ENCODE measurements at places on chromosomes 12 and 14. TPM values are rescaled to one million over a fixed set of nuclear protein-coding genes. Genes with fewer than 3 reads are reported as not detected.

The PPP4R4 gene
- total RNA-seq: 0.29 TPM

The ALX1 gene
- total RNA-seq: not detected

The DNAH10 gene
- 0.72 TPM for total RNA-seq

GRCh38 chr14:59707778-59708561 is 131.4 kb upstream of the CCDC175 start:
- no peak overlapping the region for H3K4me3 ChIP-seq
- no peak for DNase-seq
- no peaks in the 10 kb centered on the region for H3K27me3 ChIP-seq
- H3K36me3 ChIP-seq: no peaks in the 10 kb centered on the region
- H3K4me1 ChIP-seq: no peaks in the 10 kb centered on the region
- H3K27ac ChIP-seq: no peak overlapping the region

DNA sequence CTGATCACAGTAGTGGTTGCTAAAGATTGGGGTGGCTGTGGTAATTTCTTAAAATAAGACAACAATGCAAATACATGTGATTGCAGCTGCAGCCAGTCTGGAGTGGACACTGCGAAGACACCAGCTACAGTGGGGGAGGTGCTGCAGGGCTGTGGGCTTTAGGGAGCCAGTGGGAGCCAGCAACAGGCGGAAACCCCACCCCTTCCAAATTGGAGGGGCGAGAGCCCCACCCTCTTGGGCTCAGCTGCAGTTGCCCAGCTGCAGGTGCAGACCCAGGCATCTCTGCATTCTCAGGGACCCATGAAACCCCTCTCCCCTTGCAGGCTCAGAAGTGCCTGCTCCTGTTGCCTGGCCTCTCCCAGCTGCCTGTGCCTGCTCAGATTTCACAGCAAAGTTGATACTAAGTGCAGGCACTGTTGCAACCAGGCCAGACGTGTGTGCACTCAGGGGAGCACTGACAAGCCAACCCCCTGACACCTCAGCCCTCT is 104.8 kb downstream of the MYF5 start:
- H3K4me3 ChIP-seq: no peak overlapping the region
- no peaks in the 10 kb centered on the region for H3K36me3 ChIP-seq
- DNase-seq: no peak
- H3K27me3 ChIP-seq: no peaks in the 10 kb centered on the region
- H3K4me1 ChIP-seq: no peaks in the 10 kb centered on the region
- no peak overlapping the region for H3K27ac ChIP-seq

DNA sequence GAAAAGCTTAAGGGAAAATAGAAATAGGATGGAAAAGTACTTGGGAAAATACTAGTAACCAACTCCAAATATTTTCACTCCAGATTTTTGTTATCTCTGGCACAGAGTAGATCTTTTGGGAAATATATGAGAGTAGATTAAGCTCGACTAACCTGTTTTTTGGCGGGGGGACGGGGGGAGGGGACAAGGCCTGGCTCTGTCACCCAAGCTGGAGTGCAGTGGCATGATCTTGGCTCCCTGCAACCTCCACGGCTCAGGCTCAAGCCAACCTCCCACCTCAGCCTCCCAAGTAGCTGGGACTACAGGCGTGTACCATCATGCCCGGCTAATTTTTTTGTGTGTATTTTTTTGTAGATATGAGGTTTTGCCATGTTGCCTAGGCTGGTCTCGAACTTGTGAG is 4.8 kb downstream of the DHRS7 start:
- no peak overlapping the region for H3K27ac ChIP-seq
- peaks cover 4% of the 10 kb centered on the region for H3K36me3 ChIP-seq
- peaks cover 4% of the 10 kb centered on the region for H3K4me1 ChIP-seq
- no peak overlapping the region for H3K4me3 ChIP-seq
- no peaks in the 10 kb centered on the region for H3K27me3 ChIP-seq

DNA sequence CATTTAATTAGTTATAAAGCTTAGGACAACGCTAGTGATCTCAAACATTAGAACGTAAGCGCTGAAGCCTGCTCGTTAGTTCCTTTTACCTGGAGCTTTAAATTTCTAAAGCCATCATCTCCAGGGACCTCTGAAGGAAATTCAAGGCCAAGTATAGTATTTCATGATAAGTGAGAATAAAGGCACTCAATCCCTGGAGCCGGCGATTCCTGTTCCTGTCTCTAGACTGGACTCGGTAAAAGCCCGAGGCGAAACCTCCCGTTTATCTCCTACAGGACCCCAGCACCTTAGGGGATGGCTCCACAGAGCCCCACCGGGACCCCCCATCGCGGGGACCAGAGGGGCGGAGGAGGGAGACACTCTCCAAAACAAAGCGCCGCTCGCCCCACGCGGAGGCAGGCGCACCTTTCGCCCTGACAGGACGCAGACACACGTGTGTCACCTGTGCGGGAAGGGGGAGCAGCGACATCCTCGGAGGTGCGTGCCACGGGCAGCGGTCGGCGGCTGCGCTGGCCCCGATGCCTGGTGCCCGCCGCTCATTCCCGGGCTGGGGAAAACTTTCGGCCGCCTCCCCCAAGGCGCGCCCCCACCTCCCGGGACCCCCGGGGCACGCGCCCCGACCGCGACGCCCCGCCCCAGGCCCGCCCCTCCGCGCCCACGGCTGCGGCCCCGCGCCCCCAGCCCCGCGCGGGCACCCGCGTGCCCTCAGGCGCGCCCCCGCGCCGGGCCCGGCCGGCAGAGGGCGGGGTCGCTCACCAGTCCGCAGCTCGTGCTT is 678 bp downstream of the RPS6KA5 start:
- peak; percentile 94 for DNase-seq
- peak overlapping the region; percentile 76 for H3K27ac ChIP-seq
- H3K4me1 ChIP-seq: peaks cover 8% of the 10 kb centered on the region
- no peaks in the 10 kb centered on the region for H3K36me3 ChIP-seq
- H3K27me3 ChIP-seq: peaks cover 10% of the 10 kb centered on the region
- peak overlapping the region; percentile 87 for H3K4me3 ChIP-seq

- no peak for DNase-seq
- no peak overlapping the region for H3K4me3 ChIP-seq
- no peak overlapping the region for H3K27ac ChIP-seq
- no peaks in the 10 kb centered on the region for H3K27me3 ChIP-seq
- H3K36me3 ChIP-seq: no peaks in the 10 kb centered on the region
Observed at GRCh38 chr12:83128540-83128939, 441.8 kb downstream of the TMTC2 start.

GRCh38 chr12:85661461-85662206 is 174.6 kb downstream of the RASSF9 start:
- H3K4me1 ChIP-seq: no peaks in the 10 kb centered on the region
- H3K27ac ChIP-seq: no peak overlapping the region
- H3K4me3 ChIP-seq: no peak overlapping the region

DNA sequence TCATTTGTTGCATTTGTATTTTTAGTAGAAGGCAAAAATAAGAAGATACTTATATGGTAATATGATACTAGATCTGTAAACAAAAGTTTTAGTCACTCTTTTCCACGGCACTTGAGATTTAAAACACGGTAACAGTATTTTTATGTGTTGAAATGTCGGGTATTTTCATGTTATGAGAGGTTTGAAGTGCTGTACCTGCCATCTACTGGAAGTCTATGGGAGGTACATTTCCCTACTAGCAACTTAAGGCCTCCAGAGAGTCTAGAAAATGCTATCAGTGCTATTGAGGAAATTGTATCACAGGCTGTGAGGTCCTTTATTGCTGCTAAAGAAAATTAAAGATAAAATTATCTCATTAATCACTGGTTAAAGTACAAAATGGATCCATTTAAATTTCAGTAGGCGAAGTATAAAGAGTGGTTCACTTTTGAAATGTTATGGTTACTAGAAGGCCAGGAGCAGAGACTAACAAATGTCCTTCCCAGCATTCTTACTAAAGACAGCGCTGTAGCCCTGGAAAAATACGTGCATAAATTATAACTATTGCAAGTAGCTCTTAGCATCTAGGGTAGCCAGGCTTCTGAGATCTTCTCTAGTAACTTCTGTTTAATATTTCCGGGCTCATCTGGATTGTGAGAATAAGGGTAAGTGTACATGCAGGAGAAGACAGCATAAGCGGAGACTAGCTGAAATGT is 77.6 kb upstream of the PRKD1 start:
- no peaks in the 10 kb centered on the region for H3K36me3 ChIP-seq
- peak; percentile 65 for DNase-seq
- H3K27me3 ChIP-seq: no peaks in the 10 kb centered on the region
- H3K27ac ChIP-seq: no peak overlapping the region
- no peaks in the 10 kb centered on the region for H3K4me1 ChIP-seq
- no peak overlapping the region for H3K4me3 ChIP-seq

DNA sequence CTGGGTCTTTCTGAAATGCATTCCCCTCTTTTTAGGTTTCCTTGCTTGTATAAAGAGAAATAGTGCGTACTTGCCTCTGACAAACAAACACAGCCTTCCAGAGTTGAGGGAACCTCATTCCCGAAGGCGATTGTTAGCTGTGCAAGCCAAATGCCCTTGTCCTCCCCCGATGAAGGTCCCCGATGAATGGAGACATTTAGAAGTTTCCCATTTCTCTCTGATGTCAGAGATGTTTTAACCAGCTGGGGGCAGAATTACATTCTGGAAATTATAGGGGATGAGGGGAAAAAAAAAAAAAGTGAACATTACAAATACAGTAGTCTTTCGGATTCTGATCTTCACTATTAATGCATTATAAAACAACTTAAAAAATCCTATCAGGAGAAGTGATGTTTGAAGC is 366.8 kb downstream of the VRK1 start:
- no peaks in the 10 kb centered on the region for H3K36me3 ChIP-seq
- no peak overlapping the region for H3K27ac ChIP-seq
- H3K4me1 ChIP-seq: no peaks in the 10 kb centered on the region
- no peaks in the 10 kb centered on the region for H3K27me3 ChIP-seq

DNA sequence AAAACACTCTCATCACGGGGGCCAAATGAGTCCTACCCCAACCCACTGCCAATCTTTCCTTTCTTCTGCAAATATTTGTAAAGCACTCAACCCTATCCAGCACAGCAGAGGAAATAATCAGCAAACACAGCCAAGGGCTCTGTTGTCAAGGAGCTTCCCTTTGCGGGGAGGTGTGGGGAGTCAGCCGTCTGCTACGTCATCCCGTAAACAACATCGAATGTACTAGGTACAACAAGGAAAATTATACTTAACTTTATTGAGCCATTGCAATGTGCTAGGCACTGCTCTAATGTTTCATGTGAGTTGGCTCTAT is 22.8 kb downstream of the TMEM63C start:
- H3K27me3 ChIP-seq: no peaks in the 10 kb centered on the region
- H3K27ac ChIP-seq: no peak overlapping the region
- H3K36me3 ChIP-seq: no peaks in the 10 kb centered on the region
- H3K4me1 ChIP-seq: no peaks in the 10 kb centered on the region
- no peak for DNase-seq
- no peak overlapping the region for H3K4me3 ChIP-seq

DNA sequence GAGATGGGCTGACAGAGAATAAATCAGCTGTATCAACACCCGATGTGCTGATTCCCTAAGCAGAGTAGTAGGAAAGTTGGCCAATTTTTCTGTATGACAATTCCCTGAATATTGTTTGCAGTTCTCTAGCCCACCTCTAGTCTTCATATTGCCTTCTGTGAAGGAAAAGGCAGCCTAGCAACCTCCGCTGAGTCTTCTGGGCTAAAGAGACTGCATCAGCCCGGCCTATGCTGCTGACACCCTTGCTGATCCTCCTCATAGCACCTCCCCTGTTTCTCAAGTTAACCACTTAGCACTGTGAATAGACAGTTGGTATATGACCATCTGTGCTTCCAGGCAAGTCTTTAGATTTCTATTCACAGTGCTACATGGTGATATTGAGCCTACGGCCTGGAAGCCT is 161.1 kb upstream of the EGLN3 start:
- no peaks in the 10 kb centered on the region for H3K36me3 ChIP-seq
- H3K27ac ChIP-seq: no peak overlapping the region
- H3K4me3 ChIP-seq: no peak overlapping the region
- no peaks in the 10 kb centered on the region for H3K4me1 ChIP-seq
- H3K27me3 ChIP-seq: no peaks in the 10 kb centered on the region
- no peak for DNase-seq

GRCh38 chr12:47816403-47817271 is 3.1 kb downstream of the HDAC7 start:
- H3K4me1 ChIP-seq: peaks cover 71% of the 10 kb centered on the region
- H3K27me3 ChIP-seq: no peaks in the 10 kb centered on the region
- peak overlapping the region; percentile 84 for H3K4me3 ChIP-seq
- H3K27ac ChIP-seq: peak overlapping the region; percentile 67
- DNase-seq: peak; percentile 76
- peaks cover 6% of the 10 kb centered on the region for H3K36me3 ChIP-seq

DNA sequence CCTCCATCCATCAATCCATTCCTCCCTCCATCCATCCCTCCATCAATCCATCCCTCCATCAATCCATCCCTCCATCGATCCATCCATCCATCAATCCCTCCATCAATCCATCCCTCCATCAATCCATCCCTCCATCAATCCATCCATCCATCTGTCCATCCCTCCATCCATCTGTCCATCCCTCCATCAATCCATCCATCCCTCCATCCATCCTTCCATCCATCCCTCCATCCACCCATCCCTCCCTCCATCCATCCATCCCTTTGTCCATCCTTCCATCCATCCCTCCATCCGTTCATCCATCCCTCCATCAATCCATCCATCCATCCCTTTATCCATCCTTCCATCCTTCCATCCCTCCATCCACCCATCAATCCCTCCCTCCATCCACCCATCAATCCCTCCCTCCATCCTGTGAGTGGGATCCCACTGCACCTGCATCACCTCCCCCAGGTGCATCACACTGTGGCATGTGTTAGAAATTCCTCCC is 338.1 kb upstream of the SFSWAP start:
- H3K27me3 ChIP-seq: no peaks in the 10 kb centered on the region
- H3K36me3 ChIP-seq: no peaks in the 10 kb centered on the region
- no peak overlapping the region for H3K27ac ChIP-seq
- H3K4me3 ChIP-seq: no peak overlapping the region

GRCh38 chr14:84343656-84344055 is 1186.3 kb upstream of the FLRT2 start:
- DNase-seq: no peak
- H3K27ac ChIP-seq: no peak overlapping the region
- H3K4me3 ChIP-seq: no peak overlapping the region
- no peaks in the 10 kb centered on the region for H3K36me3 ChIP-seq
- no peaks in the 10 kb centered on the region for H3K27me3 ChIP-seq

GRCh38 chr12:29376118-29376517 is 4.9 kb downstream of the ERGIC2 start:
- H3K4me3 ChIP-seq: no peak overlapping the region
- H3K4me1 ChIP-seq: peaks cover 9% of the 10 kb centered on the region
- no peak overlapping the region for H3K27ac ChIP-seq
- no peak for DNase-seq
- H3K36me3 ChIP-seq: peaks cover 6% of the 10 kb centered on the region

GRCh38 chr14:68113343-68113930 is 293.9 kb downstream of the RAD51B start:
- H3K27me3 ChIP-seq: no peaks in the 10 kb centered on the region
- H3K4me1 ChIP-seq: no peaks in the 10 kb centered on the region

Data from osteoblast (primary cell).